ENCODE measurements at places on chromosomes 2 and 18.

GRCh38 chr2:172613040-172613439 lies 57.1 kb downstream of the PDK1 start:
- peak; percentile 28 for DNase-seq

DNA sequence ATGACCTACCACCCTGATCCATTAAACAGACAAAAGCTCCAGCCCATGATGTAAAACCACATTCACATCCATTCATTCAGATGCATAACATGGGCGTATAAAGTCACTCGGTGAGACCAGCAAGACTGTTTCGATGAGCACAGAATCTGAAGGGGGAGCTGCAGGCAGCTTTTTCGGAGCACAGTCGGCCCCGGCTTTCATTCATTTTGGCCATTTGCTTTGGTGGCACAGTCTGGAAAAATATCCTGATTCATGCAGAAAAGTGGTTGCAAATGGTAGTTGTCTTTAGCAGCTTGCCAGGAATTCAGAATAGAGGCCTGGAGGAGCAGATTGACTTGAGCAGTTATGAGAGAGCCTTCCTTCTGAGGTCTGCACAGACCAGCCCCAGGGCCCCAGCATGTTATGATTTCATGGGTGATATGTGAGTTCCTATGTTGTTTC lies 11.2 kb downstream of the ARID5A start:
- no peak for DNase-seq

DNA sequence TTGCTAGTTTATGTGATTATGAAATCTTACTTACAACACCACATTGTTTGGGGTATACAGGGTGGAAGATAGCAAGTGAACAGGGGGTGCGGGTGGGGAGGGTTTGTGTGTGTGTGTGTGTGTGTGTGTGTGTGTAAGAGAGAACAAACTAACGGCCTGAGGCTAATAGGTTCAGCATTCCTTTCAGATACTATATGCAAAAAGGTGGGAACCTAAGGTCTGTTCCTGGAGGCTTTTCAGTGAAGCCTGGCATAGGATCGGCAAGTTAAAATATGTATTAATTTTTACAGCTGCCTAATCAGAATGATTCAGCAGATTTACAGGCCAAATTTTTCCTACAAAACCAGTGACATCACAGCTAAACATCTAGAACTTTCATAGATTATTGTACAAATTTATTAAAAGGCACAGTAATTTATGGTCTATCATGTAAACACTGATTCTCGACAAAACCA lies 7.6 kb upstream of the SPDYA start:
- peak; percentile 71 for DNase-seq

- no peak for DNase-seq
Measured at GRCh38 chr2:236638707-236639106, 69.1 kb downstream of the ACKR3 start.

DNA sequence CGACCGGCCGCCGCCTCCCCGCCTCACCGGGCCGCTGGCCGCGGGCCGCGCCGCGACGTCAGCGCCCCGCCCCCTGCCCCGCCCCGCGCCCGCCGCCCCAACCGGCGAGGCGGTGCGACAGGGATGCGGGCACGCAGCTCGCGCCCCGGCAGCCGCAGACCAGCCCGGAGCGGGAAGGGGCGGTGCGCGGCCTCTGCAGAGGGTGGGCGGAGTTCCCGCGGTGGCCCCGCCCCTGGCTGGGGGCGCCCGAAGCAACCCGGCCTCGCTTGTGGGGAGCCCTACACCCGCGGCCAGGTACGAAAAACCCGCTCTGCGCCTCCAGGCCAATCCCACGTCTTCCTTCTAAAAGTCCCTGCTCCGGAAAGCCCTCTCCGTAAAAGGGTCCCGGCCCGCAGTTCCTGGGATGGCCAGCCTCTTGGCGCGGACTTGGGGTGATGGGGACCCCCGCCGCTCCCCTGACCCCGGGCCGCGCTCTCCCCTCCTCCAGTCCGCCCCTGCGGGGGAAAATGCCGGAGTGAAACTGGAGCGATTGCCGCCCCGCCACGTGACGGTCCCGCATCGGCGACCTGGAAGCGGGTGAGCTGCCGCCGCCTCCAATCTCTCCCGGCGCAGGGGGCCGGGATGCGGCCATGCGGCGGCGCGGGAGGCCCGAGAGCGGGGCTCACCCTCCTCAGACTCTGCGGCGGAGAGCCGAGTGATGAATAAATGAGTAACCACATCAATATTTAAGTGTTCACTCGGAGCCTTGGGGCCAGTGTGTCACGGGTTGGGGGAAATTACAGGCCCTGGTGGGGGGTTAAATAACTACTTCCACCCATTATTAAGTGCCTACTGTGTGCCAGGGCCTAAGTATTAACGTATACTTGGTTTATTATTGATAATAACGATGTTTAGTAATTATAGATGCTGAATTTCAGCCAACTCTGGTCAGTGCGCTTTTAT lies at the start of gene RAB11FIP5:
TSS of gene RAB11FIP5 (minus strand) at position 36 of the 942 bp plus-strand sequence. CDS start 171 bp downstream, outside the sequence.
- peak; percentile 90 for DNase-seq

- DNase-seq = peak; percentile 67
Measured at GRCh38 chr2:96528006-96528699, 8.4 kb upstream of the ARID5A start.

- no peak for DNase-seq
Measured at GRCh38 chr18:39793609-39794008, 2161.4 kb upstream of the PIK3C3 start.

- peak; percentile 79 for DNase-seq
Measured at GRCh38 chr2:67514515-67514914, 117.4 kb downstream of the ETAA1 start.

DNA sequence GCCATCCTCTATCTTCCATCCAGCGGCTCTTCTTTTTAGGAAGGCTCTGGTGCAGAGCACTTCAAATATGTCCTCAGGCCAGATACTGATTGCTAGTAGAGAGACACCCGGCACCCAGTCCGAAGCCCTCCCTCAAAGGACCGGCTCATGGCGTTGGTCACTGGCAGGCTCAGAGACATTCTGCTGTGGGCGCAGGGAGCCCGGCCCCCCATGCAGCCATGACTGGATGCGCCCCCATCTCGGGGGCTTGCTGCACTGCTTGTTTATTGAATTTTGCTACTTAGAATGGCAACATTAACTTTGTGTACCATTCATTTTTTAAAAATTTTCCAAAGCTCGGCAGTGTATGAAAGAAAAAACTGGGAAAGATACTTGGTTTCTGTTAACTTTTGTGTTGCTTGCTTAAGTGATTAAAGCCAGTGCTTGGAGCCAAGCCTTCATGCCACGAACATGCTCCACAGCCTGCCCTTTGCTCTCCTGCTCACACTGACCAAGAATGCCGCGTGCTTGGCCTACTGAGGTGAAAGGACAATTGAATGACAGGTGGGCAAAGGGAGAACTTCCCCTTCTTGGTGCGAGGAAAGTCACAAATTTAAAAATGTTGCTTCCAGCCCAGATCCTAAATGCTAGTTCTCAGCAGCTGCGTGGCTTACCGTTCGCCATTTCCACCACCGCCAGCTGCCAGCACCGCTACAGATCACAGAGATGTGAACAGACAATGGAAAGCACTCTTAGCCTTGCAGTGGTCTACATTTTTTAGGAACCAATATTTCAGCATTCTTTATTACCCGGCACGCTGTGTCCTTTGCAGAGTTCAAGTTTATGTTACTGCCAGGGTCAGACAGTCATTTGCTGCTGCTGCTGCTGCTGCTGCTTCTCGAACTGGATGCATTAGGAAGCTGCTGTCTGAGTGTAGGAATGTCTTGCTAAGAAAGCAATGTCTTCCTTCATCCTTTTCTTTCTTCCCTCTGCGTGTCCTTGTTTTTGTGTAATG lies 76.7 kb downstream of the FAM210A start:
- no peak for DNase-seq

DNA sequence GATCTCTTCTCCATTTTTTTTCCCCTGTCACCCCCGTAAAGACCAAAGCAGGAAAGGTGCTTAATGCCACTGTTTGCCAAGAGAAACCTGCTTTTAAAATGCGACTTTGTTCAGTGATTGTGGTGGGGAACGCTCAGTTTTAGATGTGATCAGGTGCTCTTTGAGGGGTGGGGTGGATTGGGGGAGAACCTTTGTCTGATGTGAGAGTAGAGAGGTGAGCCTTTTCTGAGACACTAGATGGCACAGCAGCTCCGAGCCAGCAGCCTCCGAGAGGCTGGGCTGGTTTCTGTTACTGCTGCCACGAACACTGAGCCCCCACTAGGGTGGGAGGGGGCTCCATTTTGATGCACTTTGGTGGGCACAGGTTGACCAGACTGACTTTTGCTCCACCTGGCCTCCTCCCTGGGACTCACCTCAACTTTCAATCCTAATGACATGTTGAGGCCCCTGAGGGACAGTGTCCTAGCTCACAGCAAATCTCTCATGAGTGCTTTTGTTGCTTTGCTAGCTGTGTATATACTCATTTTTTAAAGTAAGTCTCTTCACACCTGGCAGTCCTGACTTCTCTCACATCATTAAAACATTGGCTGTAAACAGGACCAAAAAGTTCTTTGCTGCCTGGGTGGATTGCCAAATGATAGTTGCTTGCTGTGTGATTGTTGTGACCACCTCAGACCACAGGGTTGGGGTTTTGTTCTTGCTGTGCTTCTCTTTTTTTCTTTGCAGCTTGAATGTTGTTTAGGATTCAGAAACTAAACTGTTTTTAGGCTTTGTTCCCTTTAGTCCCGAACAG lies 98.2 kb upstream of the MAP3K20 start:
- DNase-seq = no peak
